ENCODE measurements at places on chromosomes 2 and 18.
A peak's percentile ranks its signal among the peaks of the same experiment; 100 is the strongest.

DNA sequence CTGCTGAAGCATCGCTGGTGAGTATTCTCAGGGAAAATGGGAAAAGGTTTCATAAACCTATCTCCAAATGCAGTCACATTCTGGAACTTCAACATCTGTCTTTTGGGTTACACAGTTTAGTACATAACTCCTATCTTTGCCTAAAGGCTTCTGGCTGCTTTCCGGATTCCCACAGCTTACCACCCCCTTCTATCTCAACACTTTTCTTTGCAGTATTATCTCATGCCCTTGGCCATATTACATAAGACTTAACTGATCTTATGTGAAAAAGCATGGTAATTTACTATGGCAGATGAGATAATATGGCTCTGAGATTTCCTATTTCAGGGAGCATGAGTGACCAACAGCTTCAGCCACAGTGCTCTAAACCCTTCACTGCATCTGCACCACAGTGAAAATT lies 369.3 kb upstream of the LINC00305 start:
- DNase-seq, result no peak

GRCh38 chr2:98515250-98515991 lies 70.8 kb downstream of the INPP4A start:
- no peak for DNase-seq

- peak; percentile 42 for DNase-seq
These were observed 81.1 kb downstream of the RAPH1 start for GRCh38 chr2:203453858-203454451.

GRCh38 chr2:179455824-179456223 lies 191.2 kb upstream of the SESTD1 start:
- DNase-seq, result no peak

- DNase-seq, result no peak
These were observed 44.9 kb downstream of the MREG start for GRCh38 chr2:215968499-215968898.

- DNase-seq, result no peak
These were observed 31.8 kb downstream of the CREG2 start for GRCh38 chr2:101355401-101356054.

GRCh38 chr2:233964581-233964980 lies 47.4 kb downstream of the TRPM8 start:
- no peak for DNase-seq

DNA sequence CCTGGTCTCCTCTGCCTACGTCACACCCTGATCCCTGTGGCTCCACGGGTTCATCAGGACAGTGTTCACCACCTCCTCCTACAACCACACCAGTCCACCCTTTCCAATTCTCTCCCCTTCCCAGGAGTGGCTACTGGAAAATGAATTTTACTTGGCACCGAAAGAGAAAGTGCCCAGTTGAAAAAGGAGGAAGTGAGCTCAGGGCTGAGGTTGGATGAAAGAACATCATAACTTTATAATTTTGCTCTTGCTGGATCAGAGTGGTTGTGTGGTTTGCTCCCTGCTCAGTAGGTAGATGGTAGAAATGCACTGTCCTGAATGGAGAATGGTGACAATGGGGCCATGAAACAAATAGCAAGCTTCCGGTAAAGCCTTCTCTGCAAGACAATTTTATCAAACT lies 140.3 kb upstream of the DDX18 start:
- no peak for DNase-seq

- no peak for DNase-seq
These were observed 34.0 kb upstream of the MALL start for GRCh38 chr2:110149330-110150220.

DNA sequence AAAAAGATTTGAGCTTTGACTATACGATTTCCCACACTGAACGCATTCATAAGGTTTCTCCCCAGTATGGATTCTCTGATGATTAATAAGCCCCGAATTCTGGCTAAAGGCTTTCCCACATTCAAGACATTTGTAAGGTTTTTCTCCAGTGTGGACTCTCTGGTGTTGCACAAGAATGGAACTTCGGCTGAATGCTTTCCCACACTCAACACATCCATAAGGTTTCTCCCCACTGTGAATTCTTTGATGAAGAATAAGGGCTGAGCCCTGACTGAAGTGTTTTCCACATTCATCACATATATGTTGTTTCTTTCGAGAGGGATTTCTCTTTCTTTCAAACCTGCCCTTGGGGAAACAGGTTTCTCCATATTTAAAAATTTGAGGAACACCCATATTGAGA lies 6.9 kb downstream of the ZNF24 start:
- DNase-seq, result no peak

GRCh38 chr2:2564300-2565078 lies 233.4 kb upstream of the MYT1L start:
- no peak for DNase-seq

GRCh38 chr2:94960266-94960665 lies 65.2 kb upstream of the MAL start:
- DNase-seq, result no peak

DNA sequence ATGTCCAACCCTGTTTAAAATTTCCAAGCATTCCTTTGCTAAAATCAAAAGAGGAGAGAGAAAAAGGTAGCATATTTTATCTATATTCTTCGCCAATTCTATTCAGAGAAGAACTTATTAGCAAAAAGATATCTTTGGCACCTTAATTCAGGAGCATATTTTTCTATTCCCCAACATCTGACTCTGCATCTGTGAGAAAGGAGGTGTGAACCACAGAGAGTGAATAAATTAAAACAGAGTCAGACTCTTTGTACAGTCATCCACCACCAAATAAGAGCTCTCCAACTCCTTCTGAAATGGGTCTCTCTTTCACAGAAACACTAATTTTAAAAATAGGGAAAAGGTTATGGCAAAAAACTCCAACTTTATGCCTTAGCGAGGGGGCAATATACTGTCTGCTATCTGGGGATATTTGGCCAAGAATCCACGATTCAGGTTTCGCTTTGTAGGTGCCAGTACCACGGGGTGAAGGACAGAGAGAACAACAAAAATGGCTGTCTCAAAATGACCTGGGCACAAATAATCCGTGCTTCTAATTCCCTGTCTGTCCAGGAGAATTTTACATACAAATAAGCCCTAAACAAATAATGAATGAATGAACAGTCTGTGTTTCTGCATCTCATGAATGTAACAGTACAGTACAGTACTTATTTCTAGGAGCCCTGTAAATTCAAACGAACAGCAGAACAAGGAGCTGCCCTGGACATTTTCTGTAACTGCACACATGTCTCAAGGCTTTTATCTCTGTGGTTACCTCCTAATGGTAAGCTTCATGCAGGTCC lies 43.4 kb downstream of the EPB41L3 start:
- no peak for DNase-seq

DNA sequence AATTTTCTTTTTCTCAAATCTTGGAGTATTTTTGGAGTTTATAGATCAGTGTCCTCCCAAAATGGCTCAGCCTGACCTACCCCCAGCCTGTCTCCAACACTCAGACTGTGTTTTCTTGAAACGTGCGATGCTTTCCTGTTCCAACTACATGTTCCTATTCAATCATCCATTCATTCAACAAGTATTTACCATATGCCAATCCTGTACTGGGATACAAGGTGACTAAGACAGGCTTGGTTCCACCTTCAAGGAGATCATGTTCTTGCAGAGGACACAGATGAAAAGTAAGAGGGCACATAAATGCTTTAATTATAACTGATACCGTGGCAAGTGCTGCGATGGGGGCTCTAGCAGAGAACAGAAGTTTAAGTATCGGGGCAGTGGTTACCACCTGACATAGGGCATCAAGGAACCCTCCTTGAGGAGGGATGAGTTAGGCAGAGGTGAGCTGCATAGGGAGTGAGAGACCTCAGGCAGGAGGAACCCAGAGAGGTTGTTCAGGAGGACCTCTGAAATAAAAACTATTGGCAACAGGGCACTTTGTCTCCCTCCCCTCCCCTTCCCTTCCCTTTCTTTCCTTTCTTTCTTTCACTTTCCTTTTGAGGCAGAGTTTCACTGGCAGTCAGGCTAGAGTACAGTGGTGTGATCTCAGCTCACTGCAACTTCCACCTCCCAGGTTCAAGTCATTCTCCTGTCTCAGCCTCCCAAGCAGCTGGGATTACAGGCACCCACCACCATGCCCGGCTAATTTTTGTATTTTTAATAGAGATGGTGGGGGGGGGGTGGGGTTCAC lies 469.0 kb downstream of the EPHA4 start:
- no peak for DNase-seq

- no peak for DNase-seq
These were observed 29.6 kb downstream of the TFCP2L1 start for GRCh38 chr2:121255358-121255757.

DNA sequence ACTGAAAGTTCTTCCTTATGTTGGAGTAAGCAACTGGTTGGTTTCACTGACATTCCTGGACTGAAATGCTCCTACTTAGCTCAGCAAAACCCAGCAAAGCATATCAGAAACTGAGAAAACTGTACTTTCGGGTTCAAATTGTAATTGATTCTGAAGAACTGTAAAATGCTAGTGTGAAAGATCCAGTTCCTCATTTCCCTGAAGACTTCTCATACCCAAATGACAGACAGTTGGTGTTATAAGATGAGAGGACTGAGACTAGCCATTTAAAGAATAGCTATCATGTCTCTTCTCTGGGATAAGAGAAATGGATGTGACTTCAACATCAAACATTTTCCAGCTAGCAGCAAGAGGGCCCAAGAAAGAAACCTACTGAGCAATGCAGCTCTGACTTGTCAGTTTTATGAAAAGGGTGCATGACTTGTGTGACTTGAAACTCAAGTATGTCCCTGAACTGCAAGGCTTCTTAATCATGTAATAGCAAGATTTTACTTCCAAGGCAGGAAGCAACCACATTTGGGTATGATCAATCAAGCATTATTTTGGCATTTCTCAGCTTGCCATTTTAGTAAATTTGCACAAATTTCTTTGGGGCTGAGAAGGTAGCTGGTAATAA lies 420.3 kb upstream of the MMADHC start:
- DNase-seq, result no peak

GRCh38 chr2:174791020-174791419 lies 26.7 kb upstream of the CHRNA1 start:
- no peak for DNase-seq

DNA sequence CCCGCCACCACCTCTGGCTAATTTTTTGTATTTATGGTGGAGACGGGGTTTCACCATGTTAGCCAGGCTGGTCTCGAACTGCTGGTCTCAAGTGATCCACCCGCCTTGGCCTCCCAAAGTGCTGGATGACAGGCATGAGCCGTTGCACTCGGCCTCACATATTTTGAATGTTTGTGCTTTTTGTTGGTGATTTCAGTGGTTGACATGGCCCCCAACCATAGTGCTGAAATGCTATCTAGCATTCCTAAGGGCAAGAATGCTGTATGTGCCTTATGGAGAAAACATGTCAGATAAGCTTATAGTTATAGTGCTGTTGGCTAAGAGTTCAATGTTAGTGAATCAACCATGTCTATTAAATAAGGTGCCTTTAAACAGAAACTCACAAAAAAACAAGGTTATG lies 8.9 kb downstream of the ZAP70 start:
- DNase-seq, result no peak

DNA sequence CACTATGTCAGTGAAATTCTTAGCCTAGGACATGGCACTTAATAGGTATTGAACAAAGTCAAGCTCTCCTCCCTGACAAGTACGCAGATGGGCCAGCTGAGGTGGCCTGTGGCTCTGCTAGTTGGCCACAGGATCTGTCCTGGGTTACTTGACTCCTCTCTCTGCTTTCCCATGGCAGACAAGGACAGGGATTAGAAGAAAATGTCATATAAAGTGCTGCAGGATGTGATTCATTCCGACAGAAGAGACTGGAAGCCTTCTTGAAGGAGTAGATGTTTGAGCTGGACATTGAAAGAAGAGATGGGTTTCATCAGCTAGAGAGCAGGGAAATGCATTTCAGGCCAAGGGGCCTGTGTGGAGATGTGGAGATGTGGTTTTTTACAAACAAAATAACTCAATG lies 46.7 kb downstream of the SMAD7 start:
- DNase-seq, result no peak

GRCh38 chr2:179951680-179952079 lies 55.4 kb downstream of the CWC22 start:
- DNase-seq, result no peak

GRCh38 chr2:237639836-237640220 lies 12.4 kb downstream of the LRRFIP1 start:
- DNase-seq, result no peak

DNA sequence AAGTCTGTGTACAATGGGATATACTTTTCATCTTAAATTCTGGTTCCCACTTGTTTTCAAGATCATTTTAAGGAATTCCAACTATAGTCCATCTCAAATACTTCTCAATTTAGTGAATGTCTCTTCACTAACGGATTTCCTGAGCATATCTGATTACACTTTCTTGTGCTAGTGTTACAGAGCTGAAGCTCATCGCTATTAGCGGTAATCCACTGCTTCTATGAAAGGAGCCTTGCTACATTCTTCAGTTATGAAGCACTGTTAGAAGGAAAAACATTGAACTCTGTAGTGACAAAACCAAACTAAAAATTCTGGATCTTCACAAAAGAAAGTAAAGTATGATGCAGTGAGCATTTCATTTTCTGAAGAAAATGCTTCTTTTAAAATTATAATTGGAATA lies 72.0 kb downstream of the AGPS start:
- DNase-seq, result no peak

DNA sequence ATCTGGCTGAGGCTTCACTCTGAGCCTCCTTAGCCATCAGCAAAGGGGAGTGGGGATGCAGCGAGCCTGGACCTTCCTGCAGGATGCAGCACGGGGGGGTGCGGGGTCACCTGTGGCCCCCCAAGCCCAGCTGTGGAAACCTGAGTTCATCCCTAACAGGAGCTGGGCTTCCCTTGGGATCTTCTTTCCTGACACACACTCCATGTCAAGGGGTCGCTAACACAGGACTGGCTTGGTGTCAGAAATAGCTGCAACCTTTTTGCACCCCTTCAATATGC lies 174.7 kb downstream of the RTP5 start:
- no peak for DNase-seq

DNA sequence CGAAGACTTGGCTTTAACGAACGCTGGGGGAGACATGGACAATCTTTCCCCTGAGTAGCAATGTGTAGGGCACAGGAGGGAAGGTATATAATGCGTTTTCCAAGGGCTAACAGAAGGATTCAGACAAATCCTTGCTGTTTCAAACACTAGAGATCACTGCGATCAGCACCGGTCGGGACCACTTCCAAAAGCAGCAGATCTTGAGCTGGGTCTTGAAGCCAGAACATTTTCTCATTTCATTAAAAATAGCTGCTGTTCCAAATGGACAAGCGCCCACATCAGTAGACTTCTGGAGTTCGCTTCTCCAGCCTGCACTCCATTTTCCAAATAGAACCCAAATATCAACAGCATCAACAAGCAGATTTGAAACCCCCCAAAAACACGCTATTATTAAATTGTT lies 65.1 kb upstream of the MAPRE2 start:
- DNase-seq, result no peak

GRCh38 chr18:59980188-59980637 lies 80.4 kb downstream of the PMAIP1 start:
- no peak for DNase-seq

- DNase-seq, result no peak
These were observed 10.1 kb downstream of the KIF3C start for GRCh38 chr2:25972049-25972823.

- DNase-seq, result no peak
These were observed 62.6 kb downstream of the C18orf63 start for GRCh38 chr18:74378179-74378682.

GRCh38 chr2:157246765-157247407 lies 10.6 kb upstream of the GALNT5 start:
- no peak for DNase-seq

All from Panc1 (cell line).